Stimulated activated CD8-positive, alpha-beta memory T cell treated with anti-CD3 and anti-CD28 coated beads, Interleukin-7, amount 100 ng/mL, for 24 hours (primary cell): ENCODE measurements at places on chromosomes 13 and 19.

DNA sequence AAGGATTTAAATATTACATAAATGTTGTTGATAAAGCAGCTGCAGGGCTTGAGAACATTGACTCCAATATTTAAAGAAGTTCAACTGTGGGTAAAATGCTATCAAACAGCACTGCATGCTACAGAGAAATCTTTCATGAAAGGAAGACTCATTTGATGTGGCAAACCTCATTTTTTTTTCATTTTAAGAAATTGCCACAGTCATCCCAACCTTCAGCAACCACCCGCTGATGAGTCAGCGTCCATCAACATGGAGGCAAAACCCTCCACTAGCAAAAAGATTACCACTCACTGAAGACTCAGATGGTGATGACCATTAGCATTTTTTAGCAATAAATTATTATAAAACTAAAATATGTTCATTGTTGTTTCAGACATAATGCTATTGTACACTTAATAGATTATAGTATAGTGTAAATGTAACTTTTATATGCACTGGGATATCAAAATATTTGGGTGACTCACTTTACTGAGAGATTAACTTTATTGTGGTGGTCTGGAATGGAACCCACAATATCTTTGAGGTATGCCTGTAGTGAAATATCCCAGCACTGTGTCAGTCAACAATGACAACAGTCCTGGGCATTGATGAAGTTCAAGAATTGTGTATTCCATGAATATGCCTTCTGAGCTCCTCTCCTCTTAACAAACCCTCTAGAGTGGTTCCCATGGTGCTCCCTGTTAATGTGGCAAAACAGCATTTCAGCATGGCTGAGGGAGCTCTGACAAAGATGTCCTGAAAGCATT is 52.4 kb upstream of the SOX21 start:
- no peak for DNase-seq

GRCh38 chr19:5916181-5916708 is 2.2 kb downstream of the CAPS start:
- DNase-seq = no peak

DNA sequence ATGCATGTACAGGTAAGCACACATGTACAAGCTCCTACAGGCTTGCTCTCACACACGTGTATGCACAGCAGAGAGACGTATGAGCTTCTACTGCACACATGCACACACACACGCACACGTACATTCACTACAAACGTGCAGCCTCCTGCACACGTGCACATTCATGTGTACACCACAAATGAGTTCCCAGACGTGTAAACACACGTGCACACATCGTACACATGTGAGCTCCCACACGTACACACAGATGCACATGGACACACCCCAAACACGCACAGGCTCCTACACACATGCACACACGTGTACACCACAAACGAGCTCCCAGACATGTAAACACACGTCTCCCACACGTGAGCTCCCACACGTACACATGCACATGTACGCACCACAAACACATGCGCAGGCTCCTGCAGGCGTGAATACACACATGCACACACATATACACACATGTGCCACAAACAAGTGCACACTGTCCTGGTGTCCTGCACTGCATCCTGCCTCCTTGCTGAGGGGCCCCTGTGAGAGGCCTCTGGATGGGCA is 83.7 kb upstream of the MCF2L start:
- no peak for DNase-seq

- DNase-seq = no peak
These were observed 316.0 kb downstream of the FOXO1 start for GRCh38 chr13:40350283-40350992.

GRCh38 chr19:45676851-45677263 is 8.8 kb downstream of the GIPR start:
- no peak for DNase-seq

DNA sequence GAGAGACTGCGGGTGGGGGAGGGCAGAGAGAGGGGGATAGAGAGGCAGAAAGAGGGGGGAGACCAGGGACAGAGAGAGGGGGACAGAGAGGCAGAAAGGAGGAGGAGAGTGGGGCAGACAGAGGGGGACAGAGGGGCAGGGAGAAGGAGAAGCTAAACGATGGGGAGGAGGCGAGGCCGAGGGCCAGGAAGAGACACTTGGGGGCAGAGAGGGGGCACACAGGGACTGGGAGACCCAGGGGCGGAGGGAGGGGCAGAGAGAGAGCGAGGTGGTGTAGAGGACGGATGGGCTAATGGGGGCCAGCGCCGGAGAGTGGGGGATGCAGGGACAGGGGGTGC is 666 bp downstream of the MEIS3 start:
- DNase-seq = no peak

GRCh38 chr13:49584771-49585182 is 581 bp downstream of the RCBTB1 start:
- no peak for DNase-seq

DNA sequence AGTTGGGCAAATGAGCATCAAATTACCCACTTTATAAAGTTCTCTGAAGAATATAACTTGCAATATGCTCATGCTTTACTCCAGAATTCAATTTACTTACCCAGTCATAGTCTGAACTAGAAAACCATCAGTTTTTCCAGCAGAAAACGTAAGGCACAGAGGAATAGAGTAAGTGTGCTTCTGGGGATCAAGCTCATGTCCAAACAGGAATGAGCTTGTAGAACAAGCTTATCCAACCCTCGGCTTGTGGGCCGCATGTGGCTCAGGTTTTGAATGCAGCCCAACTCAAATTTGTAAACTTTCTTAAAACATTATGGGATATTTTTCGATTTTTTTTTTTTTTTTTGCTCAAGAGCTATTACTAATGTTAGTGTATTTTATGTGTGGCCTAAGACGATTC is 308.5 kb upstream of the KLF12 start:
- DNase-seq = no peak

GRCh38 chr13:52944697-52945096 is 83.9 kb upstream of the OLFM4 start:
- no peak for DNase-seq

DNA sequence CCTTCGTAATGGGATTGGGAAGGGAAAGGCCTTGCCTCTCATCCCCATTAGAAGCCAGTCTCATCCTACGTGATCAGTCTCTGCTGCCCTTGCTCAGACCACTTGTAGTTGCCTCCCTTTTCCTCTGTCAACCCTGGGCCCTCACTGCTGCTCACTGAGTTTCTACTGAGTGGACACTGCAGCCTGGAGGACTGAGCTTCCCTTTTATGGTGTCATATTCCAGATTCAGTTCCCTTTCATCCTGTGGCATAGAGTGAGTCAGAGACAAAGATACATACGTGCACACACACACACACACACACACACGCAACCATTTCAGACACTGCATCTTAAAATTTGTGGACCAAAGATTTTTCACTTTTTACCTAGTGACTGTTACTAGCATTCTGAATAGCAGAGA is 56.6 kb downstream of the COG3 start:
- DNase-seq = no peak

DNA sequence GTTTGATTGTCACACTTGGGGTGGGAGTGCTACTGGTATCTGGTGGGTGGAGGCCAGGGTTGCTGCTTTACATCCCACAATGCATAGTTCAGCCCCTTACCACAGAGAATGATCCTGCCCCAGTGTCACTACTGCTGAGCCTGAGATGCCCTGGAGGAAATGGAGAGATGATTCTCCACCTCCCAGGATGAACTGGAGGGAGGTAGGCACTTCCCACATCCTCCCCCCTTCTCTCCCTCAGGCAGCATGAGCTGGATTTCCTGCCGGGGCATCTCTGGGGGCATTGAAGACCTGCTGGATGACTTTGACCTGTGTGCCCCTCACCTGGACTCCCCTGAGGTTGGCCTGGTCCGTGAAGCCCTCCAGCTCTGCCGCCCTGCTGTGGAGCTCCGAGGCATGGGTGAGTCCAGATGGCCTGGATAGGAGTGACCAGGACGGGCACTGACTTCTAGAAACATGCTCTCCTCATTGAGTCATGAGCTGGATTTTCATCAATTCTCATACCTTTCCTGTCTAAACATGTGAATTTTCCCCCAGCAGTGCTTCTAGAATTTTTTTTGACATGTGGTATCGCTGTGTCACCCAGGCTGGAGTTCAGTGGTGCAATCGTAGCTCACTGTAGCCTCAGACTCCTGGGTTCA is 45.3 kb downstream of the NWD1 start:
- no peak for DNase-seq

DNA sequence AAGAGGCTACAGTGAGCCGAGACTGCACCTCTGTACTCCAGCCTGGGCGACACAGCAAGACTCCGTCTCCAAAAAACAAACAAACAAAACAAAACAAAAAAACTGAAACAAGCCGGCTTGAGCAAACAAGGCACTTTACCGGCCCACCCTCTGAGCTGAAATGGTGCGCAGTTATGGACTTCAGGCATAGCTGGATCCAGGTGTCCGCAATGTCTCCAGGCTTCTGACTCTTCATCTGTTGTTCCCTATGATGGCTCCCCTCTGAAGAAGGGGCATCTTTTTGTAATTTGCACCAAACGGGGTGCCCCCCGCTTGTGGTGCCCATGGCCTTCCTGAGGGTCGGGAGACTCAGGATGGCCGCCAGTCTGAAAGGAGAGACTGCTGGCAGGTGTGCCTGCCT is 6.2 kb downstream of the C2CD4C start:
- DNase-seq = no peak

DNA sequence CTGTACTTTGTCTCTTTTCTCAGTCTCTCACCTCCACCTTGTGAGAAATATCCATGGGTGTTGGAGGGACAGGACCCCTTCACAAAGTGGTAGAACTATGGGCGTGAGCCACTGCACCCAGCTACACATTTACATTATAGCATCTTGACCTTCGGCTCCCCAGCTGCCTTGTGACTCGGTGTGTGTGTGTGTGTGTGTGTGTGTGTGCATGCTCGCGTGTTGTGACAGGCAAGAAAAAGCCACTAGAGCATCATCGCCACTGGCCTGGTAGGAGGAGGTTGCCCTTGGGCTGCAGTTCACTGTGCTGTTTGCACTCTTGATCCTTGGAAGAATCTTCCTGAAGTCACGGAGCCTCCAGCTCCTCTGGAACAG is 13.7 kb upstream of the ZNF888 start:
- DNase-seq = no peak

DNA sequence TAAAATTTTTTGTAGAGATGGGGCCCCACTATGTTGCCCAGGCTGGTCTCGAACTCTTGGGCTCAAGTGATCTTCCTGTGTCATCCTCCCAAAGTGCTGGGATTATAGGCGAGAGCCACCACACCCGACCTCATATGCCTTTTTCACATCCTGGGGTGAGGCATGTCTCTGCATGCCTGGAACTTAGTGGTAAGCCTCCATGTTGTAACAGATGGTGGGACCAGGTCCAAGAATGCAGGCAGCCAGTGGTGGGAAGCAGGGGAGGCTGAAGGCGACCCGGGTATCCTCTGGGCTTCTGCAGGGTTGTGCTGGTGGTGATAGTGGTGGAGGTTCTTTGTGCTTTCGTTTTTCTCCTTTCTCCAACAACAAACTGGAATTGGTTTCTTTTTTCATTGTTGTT is 30.1 kb upstream of the CCDC124 start:
- DNase-seq = no peak

DNA sequence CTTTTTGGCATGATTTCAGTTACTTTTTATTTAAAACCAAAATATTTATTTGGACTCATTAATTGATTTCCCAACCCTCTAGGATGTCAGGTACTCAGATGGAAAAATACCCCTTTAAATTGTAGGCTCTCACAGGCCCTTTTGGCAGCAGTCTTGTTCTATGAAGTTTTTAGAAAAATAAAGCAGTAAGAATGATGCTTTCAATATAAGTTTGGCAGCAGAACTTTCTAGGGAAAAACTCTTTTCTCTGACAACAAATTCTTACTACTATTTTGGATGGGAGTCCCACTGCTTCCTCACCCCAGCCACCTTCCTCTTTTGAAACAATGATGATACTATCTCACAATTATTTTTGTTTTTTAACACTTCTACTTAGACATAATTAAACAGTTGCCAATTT is 581.6 kb upstream of the SGCG start:
- no peak for DNase-seq

GRCh38 chr19:10211061-10211460 is 16.3 kb upstream of the DNMT1 start:
- DNase-seq = no peak

GRCh38 chr13:51243832-51244231 is 21.6 kb downstream of the FAM124A start:
- DNase-seq = no peak

GRCh38 chr19:16343156-16343555 is 18.5 kb downstream of the KLF2 start:
- DNase-seq = no peak

DNA sequence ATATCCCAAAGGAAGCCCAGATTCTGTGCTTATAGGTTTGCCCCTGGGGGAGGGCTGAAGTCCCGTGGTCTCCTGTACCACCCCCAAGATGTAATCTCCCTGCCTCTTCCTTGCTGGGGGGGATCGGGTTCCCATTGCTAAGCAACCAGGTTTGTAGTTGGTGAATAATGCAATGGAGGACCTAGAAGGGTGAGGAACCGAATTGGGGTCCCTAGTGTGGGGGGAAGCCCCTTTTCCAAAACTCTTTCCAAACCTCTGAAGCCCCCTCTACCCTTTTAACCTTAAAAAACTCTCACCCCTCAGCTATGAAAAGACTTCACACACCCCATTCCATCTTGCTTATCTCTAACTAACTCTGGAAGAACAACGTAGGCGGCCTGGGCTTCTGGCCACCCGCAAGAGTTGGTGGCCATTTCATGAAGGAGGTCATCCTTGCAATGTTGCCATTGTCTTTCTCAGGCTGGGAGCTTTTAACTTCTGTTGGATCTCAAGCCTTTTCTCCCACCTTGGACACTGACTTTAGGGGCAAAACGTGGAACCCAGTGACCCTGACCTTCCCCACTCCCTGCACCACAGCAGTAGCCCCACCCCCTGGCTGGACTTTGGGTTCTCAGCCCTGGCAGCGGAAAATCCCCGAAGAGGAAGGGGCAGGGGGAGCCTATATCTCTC is 661 bp downstream of the PALM3 start:
- DNase-seq = no peak

- no peak for DNase-seq
These were observed 1.5 kb downstream of the FXYD3 start for GRCh38 chr19:35117116-35117515.

- DNase-seq = no peak
These were observed 538 bp downstream of the LSM4 start for GRCh38 chr19:18322318-18322758.

- no peak for DNase-seq
These were observed 18.9 kb upstream of the IPO5 start for GRCh38 chr13:97934590-97934989.

- DNase-seq = no peak
These were observed 9.2 kb downstream of the SHD start for GRCh38 chr19:4288091-4288777.

- no peak for DNase-seq
These were observed 3.6 kb downstream of the NACC1 start for GRCh38 chr19:13121551-13122274.

- DNase-seq = no peak
These were observed 12.6 kb upstream of the ZNF681 start for GRCh38 chr19:23771316-23771715.

GRCh38 chr19:55370305-55370988 is at the start of gene IL11:
Gene IL11 (minus strand): TSS chr19:55370463. CDS start chr19:55370310, 153 bp downstream.
- DNase-seq = no peak

- no peak for DNase-seq
These were observed 20.5 kb downstream of the EDNRB start for GRCh38 chr13:77898097-77898496.

DNA sequence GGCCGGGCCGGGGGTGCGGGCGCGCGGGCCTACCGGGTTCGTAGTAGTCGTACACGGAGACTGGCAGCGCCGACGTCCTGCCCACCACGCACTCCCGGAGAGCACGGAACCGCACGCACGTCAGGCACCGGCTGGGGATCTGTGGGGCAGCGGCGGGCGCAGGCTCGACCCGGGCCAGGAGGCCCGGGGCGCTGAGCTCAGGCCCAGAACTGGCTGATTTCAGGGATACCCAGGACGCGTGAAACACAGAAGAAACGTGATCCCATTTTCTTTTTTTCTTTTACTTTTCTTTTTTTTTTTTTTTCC is 9.0 kb downstream of the F2RL3 start:
- DNase-seq = no peak
